ENCODE measurements at places on chromosomes 5 and 9. TPM values are rescaled to one million over a fixed set of nuclear protein-coding genes. Genes with fewer than 3 reads are reported as not detected.

SLC30A5 gene
- 62.7 TPM for total RNA-seq

C9orf153 gene
- 0.95 TPM for total RNA-seq

ABLIM3 gene
- total RNA-seq, result 26.7 TPM

FOXI1 gene
- total RNA-seq, result not detected

TMEFF1 gene
- 0.80 TPM for total RNA-seq

ALDH1A1 gene
- 238 TPM for total RNA-seq

RANBP6 gene
- 15.3 TPM for total RNA-seq

WDR38 gene
- total RNA-seq, result 6.6 TPM

TEX48 gene
- not detected for total RNA-seq

SPATA31A3 gene
- not detected for total RNA-seq

FOXD4L6 gene
- not detected for total RNA-seq

EQTN gene
- not detected for total RNA-seq

CATSPER3 gene
- total RNA-seq, result 0.68 TPM

C5 gene
- 22.1 TPM for total RNA-seq

EIF4E1B gene
- not detected for total RNA-seq

CYSRT1 gene
- total RNA-seq, result 0.59 TPM

ANKRD34B gene
- total RNA-seq, result 0.30 TPM

DAB2 gene
- 164 TPM for total RNA-seq

TAF1L gene
- not detected for total RNA-seq

COL27A1 gene
- total RNA-seq, result 13.0 TPM

C9orf50 gene
- total RNA-seq, result not detected

FAM221B gene
- total RNA-seq, result 0.32 TPM

GABRA6 gene
- not detected for total RNA-seq
